ENCODE measurements at places on chromosomes 11 and 22. TPM values are rescaled to one million over a fixed set of nuclear protein-coding genes. Genes with fewer than 3 reads are reported as not detected.

- no peak for DNase-seq
These were observed 401.6 kb upstream of the CCDC90B start for GRCh38 chr11:83687787-83688186.

DNA sequence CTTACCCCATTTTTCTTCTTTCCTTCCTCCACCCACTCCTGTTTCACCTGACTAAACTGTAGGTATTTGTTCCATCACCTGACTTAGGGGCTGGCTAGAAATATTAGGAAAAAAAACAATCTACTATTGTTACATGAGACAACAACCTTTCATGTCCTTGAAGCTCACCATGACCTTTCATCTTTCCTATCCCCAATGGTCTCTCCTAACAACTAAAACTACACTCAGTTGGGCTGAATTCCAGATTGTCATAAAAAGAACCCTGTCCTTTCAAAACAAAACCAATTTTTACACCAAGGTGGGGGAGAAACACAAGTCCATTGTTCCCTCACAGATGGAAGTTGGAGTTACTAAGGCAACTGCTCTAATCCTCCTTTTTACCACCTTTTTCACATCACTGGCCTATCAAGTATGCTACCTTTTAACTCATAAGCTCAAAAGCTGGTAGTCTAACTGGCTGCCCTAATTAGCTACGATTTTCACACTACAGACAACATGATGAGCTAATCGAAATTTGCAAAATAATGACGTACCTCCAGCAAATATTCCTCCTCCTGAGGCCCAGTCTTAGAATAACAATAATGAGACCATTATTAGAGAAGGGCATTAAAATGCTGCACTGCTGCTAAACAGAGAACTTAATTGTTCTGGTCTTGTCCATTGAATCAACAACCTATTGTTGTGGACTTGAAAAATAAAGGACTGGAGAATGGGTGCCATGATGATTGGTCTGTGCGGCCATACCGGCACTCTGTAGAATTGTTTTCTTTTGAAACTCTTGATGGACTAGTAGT is 46.5 kb upstream of the SOX6 start:
- DNase-seq, result no peak

GRCh38 chr11:69535908-69536307 is 54.4 kb downstream of the LINC01488 start:
- no peak for DNase-seq

DNA sequence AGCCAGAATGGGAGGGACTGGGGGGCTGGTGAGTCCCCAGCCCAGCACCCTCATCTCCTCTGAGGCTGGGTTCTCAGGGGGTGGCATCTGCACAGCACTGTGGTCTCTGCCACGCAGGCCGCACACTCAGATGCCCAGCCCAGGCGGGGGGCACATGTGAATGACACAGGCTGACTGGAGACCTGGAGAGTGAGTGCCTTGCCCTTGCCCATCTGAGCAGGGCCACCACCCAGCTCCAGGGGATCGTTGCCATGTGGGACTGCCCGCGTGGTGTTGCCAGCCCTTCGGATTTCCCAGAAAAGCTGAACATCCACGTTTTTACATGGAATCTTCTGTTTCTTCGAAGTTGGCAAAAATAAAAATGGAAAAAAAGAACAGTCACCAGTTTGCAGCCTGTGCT is 18.9 kb downstream of the PRDM11 start:
- no peak for DNase-seq

DNA sequence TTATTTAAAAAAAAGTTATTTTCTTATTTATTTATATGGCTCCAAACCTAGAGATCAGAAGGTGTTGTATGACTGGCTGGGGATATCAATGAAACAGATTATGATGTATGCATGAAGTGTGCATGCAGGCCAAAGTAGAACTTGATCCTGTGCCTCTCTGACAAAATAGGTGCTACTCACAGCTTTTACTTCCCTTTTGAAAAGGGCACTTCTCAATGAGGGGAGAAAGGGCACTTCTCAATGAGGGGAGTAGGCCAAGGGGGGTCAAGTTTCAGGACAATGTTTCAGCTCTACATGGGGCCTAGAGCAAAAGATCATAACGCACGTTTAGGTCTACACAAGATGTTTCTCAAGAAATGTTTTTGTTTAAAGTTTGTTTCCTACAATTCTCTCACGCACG is 397.5 kb downstream of the ETS1 start:
- no peak for DNase-seq

GRCh38 chr11:123103326-123103980 is 41.5 kb upstream of the HSPA8 start:
- DNase-seq, result peak; percentile 57

DNA sequence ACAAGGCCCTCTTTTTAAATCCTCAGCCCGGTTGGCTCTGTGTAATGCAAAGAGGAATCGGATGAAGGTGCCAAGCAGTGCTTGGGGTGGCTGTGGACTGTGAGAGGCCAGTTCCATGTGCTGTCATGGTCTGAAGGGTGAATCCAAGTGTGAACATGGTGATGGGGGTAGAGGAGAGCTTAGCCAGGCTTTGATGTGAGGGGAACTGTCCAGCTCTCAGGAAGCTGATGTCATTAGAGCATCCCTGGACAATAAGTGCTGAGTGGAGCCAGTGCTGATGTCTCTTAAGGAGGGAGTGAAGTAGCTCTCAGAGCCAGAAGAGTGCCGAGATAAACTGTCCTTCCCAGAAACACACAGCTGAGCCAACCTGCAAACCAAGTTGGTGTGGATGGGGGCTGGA is 53.6 kb downstream of the NAV2 start:
- DNase-seq, result no peak

DNA sequence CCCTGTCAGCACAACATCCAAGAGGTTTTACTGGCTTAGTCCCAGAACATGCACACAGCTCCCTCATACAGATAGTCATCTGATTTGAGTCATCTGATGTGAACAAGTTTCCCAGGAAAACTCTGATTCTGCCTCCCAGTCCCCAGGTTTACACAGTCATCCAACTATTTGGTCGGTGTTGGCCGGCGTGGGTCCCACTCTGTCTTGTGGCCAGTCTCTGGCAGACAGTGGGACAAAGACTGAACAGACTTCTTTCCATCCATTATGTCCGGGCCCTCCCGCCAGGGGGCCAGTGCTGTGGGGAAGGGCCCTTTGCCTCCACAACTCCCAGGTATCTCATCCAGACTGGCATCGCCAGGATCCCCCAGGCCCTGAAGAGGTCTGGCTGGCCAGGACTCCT is 60.0 kb downstream of the BTG4 start:
- DNase-seq, result no peak

- no peak for DNase-seq
These were observed 23.6 kb downstream of the EIF4G2 start for GRCh38 chr11:10785146-10785474.

DNA sequence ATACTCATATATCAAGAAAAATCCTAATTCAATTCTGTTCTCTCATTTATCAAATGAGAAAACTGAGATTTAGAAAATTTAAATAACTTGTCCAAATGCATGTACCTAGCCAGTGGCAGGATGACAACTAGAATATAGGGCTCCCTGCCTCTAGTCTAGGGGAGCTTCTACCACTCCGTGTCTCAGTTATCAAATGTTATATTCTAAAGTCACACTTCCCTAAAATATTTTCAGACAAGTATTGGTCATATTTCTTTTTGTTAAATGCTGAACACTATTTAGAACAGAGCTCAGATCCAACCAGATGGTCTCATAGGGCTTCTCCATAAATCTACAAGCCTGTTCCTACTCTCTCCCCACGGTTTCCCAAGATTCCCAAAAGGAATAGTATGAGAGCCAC is 26.3 kb downstream of the KCNJ1 start:
- no peak for DNase-seq

GRCh38 chr11:116062490-116063171 is 558.4 kb upstream of the CADM1 start:
- DNase-seq, result no peak

DNA sequence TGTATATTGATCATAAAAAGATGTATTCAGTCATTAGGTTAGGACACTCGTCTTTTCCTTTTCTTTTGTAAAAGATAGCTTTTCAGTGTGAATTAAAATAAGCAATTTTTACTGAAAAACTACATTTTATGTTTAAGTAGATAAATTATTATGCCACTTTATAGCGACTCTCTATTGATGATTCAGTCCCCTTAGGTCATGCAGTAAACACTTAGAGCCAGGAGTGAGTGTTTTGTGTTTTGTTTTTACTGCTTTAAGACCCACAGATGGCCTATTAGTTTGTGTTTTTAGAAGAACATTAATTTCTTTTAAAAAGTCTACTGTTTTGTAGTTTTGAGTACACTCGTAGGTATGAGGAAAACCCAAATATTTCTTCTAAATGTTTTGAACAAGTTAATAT is 86.6 kb downstream of the YAP1 start:
- DNase-seq, result no peak

CASP5 gene
- not detected for total RNA-seq

KLHDC7B gene
- 4.4 TPM for total RNA-seq

MYOD1 gene
- total RNA-seq, result not detected

TMEM126B gene
- total RNA-seq, result 36.4 TPM

P4HA3 gene
- total RNA-seq, result not detected

All from naive thymus-derived CD4-positive, alpha-beta T cell (primary cell).